ENCODE measurements at places on chromosomes 12 and 14. TPM values are rescaled to one million over a fixed set of nuclear protein-coding genes. Genes with fewer than 3 reads are reported as not detected.
A peak's percentile ranks its signal among the peaks of the same experiment; 100 is the strongest.

GRCh38 chr14:95294834-95295599, 24.7 kb downstream of the CLMN start:
- peak; percentile 85 for DNase-seq

GRCh38 chr14:93299416-93299815, 33.4 kb downstream of the BTBD7 start:
- no peak for DNase-seq

GRCh38 chr14:91374879-91375702, 42.5 kb downstream of the CCDC88C start:
- DNase-seq, result no peak

GRCh38 chr14:93981316-93982229, 5.2 kb upstream of the ASB2 start:
- no peak for DNase-seq

DNA sequence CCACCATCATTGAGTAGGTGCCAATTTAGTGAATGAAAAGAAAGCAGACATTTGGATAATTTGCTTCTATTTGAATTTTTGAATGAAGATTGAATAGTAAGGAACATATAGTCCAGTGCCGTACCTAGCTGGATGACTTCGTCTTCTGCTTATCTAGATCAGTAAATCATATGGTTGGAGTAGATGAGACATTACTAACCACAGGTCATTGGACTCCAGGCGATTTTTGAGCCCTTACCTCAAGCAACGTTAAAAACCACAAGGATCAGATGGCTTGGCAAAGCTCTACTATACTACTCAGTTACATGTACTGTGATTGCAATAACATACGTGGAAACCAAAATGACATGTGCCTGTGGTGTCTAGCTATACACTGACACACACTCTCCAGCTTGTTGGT, 1.7 kb upstream of the SPATS2 start:
- no peak for DNase-seq

DNA sequence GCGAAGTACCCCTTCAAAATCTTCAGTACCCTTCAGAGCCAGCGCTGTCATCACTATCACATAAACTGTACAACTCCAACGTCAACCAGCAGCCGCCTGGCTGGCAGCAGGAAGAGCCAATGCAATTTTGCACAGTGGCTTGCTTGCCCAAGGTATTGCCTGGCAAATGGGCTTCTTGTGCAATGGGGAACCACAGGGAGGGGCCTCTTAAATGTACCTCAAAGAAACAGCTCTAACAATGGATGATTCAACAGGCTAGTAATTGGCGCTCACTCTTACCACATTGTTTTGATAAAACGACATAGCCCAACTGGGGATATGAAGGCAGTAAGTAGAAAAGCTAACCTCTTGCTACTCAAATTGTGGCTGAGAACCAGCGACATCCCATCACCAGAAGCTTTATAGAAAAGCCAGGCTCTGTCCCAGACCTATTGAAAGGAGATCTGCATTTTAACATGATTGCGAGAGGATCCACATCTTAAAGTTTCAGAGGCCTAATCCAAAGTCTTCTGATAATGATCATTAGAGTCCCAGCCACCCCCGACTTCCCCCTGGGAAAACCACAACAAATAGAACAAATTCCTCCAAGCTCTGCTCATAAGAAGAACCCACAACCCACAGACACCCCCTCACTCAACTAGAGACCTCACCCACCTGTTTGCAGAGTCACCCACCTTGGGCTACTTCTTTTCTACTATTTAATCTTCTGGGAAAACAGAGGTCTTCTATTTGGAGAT, 125.3 kb upstream of the HIF1A start:
- no peak for DNase-seq

DNA sequence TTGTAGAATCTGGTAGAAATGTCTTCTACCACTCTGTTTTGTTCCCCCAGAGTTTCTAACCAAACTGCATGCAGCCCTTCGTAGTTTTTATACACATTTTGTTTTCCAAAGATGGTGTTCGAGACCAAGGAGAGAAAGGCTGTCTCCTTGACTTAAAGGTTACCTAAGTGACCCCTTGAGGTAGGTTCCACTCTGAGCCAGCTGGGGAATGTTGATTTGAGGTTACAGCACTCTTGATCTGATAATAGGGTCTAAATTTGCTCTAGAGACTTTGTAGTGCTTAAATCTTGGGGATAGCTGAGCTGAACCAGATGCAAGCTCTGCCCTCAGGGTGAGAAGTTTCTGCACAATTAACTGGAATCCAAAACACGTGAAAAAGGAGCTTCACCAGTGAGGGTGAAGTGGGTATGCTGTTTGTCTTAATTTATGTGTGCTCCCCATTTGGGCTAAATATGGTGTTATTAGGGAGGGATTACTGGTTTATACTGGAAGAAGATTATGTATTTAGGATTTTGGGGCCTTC, 3.1 kb downstream of the TMBIM6 start:
- no peak for DNase-seq

SMIM41 gene
- under 0.01 TPM for total RNA-seq

PTPN6 gene
- 2.4 TPM for total RNA-seq
